ENCODE measurements at places on chromosomes 2 and 18. TPM values are rescaled to one million over a fixed set of nuclear protein-coding genes. Genes with fewer than 3 reads are reported as not detected.
A peak's percentile ranks its signal among the peaks of the same experiment; 100 is the strongest.

GRCh38 chr18:23519734-23520133, 16.4 kb downstream of the RMC1 start:
- no peak for DNase-seq

GRCh38 chr2:8805278-8806210, 31.9 kb downstream of the KIDINS220 start:
- no peak for DNase-seq

- DNase-seq = no peak
These were observed 5.2 kb downstream of the XRCC5 start for GRCh38 chr2:216114382-216114713.

The HOXD9 gene
- total RNA-seq = not detected

DNA sequence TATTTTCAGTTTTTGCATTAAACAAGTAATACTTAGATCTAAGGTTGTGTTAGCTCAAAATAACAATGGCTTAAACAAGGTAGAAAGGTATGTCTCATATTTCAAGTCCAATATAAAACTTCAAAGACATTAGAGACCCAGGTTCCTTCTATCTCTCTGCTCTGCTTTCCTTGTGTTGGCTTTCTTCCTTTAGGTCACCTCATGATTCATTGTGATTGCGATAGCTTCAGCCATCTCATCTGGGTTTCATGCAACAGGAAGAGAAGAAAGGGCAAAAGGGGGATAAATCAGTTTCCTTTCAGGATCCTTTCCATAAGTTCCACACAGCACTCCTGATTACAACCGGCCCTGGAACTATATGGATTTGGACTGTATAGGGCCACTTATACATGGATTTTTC, 16.0 kb upstream of the TBR1 start:
- peak; percentile 21 for DNase-seq

The CNGA3 gene
- not detected for total RNA-seq

- DNase-seq = no peak
These were observed 21.9 kb upstream of the ICOS start for GRCh38 chr2:203914546-203915182.

DNA sequence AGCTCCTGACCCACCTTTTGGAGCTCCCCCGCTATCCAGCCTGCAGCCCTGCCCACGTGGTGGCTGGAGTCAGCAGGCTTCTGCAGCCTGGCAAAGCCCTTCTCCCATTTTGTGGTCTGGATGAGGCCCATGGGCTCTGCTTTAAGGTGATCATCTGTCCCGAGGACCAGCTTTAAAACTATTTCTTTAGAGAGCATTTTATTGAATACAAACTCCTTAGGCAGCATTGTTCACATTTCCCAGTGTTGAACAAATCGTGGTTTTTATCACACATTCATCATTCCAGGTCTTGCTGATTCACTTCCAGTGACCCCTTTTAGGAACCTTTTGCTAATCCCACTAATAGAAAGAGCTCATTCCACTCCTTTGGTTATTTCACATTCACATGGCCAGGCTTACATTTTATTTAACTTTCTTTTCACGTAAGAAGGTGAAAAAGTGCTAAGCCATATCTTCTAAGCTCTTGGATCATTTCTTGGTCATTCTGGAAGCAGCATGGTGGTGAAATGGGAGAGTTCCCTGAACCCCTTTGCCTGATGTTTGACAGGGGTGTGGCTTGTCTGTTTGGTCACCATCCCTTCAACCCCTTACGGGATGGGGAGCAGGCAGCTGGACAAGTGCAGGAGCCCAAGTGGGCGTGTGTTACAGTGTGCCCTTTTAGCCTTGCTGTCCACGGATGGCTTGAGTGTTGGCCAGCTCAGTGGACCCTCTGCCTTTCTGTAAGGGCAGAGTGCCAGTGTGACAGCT, 80.4 kb upstream of the RAPGEF4 start:
- DNase-seq = peak; percentile 94

GRCh38 chr2:23360571-23361125, 24.3 kb upstream of the KLHL29 start:
- no peak for DNase-seq

DNA sequence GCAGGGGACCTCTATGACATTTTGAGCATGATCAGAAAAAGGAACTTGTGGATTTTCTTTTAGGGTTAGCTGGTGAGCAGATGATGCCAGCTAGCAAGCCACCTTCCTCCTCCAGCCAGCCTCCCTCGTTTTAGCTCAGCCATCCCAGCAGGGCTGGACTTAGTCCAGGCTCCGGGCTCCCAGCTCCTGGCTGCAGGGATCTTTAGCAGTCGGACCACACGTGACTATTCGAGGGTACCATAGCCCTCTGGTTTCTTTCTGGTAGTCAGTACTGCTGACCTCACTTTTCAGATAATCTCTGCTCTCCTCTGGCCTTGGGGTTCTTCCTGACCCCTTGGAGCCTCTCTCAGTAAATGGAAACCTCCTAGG, 31.8 kb downstream of the NCK2 start:
- DNase-seq = no peak

GRCh38 chr2:190970873-190971506, 43.0 kb downstream of the STAT1 start:
- no peak for DNase-seq

The CD207 gene
- total RNA-seq = not detected

DNA sequence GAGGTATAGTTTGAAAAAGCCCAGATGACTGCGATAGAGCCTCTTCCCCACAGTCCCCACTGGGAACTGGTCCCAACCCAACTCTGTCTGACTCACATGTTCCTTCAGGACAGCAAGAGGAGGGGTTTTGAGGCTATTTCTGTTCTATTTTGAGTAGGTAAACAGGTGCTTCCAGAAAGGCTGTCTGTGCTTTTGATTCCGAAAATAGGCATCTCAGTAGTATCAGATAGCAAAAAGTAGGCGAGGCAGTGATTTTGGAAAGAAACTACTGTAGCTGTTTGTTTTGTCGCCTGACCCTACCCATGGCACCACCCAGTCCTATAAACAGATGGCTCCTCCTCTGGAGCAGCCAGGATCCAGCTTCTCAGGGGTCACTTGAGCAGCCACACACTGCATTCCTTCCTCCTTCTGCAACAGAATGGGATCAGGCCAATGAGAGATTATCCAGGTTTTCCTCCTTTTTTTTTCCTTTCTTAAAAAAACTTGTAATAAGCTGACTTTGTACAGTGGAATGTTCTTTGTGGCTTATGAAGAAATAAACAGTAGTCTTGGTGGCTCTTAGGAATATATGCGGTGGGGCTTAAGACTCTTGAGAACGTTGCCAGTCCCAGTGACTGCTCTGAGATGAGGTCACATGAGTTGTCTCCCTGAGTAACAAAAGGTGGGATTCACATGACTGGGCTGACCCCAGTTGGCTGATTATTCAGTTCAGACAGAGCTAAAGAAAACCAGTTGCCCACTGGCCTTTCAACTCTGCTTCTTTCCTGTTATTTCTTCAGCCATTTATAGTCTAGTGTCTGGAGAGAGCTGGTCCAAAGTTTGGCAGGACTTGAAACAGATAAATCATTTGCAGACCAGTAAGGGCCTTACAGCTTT, 98.6 kb downstream of the KCNS3 start:
- peak; percentile 63 for DNase-seq

The G6PC2 gene
- not detected for total RNA-seq

The HRH4 gene
- not detected for total RNA-seq
